ENCODE measurements at places on chromosomes 12 and 14. TPM values are rescaled to one million over a fixed set of nuclear protein-coding genes. Genes with fewer than 3 reads are reported as not detected.
A peak's percentile ranks its signal among the peaks of the same experiment; 100 is the strongest.

GRCh38 chr12:95411057-95411456, 62.9 kb upstream of the METAP2 start:
- H3K4me1 ChIP-seq = no peaks in the 10 kb centered on the region
- no peak overlapping the region for H3K27ac ChIP-seq
- no peak overlapping the region for H3K4me3 ChIP-seq
- H3K36me3 ChIP-seq = no peaks in the 10 kb centered on the region
- no peaks in the 10 kb centered on the region for H3K27me3 ChIP-seq
- no peak for DNase-seq

GRCh38 chr12:43763769-43764168, 5.0 kb downstream of the IRAK4 start:
- H3K27me3 ChIP-seq = no peaks in the 10 kb centered on the region
- H3K36me3 ChIP-seq = peaks cover 30% of the 10 kb centered on the region
- H3K4me3 ChIP-seq = no peak overlapping the region
- H3K4me1 ChIP-seq = peaks cover 38% of the 10 kb centered on the region
- no peak overlapping the region for H3K27ac ChIP-seq
- DNase-seq = no peak

- no peak overlapping the region for H3K4me3 ChIP-seq
- DNase-seq = no peak
- H3K27ac ChIP-seq = no peak overlapping the region
- H3K36me3 ChIP-seq = peaks cover 19% of the 10 kb centered on the region
- H3K27me3 ChIP-seq = no peaks in the 10 kb centered on the region
Observed at GRCh38 chr12:45243963-45244362, 28.1 kb downstream of the ANO6 start.

DNA sequence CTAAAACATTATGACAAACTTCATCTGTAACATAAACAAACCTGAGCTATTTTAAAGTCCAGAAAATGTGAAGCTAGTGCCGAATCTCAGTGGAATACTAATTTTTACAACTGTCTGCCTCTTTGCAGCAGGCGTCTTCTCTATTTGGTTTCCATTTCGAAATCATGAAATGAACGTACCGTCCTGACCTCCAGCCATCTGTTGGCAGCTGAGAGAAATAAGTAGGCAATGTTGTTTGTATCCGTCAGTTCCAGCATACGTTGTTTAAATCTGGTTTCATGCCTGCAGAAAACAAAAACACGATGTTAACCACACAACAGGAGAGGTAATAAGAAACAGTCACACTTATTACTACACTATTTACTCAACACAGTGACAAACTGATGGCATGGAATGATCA, 54.3 kb upstream of the KCNJ8 start:
- peaks cover 13% of the 10 kb centered on the region for H3K27me3 ChIP-seq
- H3K27ac ChIP-seq = no peak overlapping the region
- no peak for DNase-seq
- no peaks in the 10 kb centered on the region for H3K36me3 ChIP-seq
- no peaks in the 10 kb centered on the region for H3K4me1 ChIP-seq

DNA sequence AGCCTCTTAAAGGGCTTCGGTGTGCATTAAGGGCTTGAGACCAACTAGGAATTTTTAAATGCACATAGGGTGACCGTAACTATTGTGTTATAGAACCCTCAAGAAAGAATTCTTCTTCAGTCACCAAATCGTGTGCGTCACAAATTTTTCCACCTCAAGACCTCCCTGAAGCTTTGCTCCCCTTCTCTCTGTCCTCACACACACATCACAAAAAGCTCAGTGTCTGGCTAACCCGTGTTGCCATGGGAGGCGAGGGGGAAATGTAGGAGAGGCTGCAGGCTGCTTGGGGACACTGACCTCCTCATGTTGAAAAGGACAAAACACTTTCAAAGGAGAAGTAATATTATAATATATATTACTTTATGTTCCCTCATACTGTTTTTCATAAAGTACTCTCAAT, 10.6 kb downstream of the SSPN start:
- no peaks in the 10 kb centered on the region for H3K36me3 ChIP-seq
- H3K4me3 ChIP-seq = no peak overlapping the region
- H3K27me3 ChIP-seq = peaks cover 19% of the 10 kb centered on the region
- H3K27ac ChIP-seq = no peak overlapping the region
- no peaks in the 10 kb centered on the region for H3K4me1 ChIP-seq
- no peak for DNase-seq

DNA sequence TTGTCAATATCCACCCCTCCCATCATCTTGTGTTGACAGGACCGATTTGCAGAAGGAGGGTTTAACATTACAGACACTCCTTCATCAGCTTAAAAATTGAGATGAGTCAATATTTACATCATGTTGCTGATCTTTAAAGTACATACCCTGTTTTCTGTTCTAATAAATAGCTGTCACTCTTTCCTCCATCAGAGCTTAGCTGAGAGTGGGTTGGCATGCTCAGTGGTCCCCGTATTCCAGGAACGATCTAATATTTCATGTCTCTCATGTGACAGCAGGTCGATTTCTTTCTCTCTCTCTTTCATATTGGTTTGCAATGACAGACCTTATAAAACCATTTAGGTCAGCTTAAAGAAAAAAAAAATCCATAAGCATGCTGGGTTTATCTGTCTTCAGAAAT, 950.6 kb downstream of the GALC start:
- no peaks in the 10 kb centered on the region for H3K27me3 ChIP-seq
- H3K27ac ChIP-seq = no peak overlapping the region
- DNase-seq = no peak
- no peaks in the 10 kb centered on the region for H3K4me1 ChIP-seq
- H3K4me3 ChIP-seq = no peak overlapping the region

DNA sequence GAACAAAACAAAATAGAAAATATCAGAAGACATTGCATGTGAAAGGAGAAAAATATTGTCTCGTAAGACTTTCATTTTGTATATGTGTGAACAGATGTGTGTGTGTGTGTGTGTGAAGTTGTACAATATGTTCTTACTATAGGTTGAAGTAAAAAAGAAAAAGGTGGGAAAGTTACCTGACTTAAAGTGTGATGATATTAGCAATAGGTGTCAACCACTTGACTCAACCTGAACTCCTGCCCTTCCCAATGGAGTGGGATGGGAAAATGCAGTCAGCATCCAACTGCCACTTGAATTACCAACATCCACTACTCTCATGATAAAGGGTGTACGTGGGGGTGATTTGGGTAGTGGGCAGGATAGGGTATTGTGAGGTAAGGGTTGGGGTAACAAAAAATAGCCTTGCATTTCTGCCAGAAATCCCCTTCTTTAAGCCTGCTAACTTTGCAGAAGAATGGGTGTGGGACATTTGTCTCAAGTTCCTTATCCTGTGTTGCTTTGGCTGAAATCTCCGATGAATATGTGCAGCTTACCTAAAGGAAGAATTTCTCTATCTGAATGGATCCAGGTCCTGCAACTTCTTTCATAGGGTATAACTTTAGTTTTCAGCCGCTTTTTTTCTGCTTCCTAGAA, 181.6 kb downstream of the CHST11 start:
- no peak overlapping the region for H3K27ac ChIP-seq
- H3K36me3 ChIP-seq = peaks cover 11% of the 10 kb centered on the region
- DNase-seq = no peak
- H3K4me1 ChIP-seq = peaks cover 32% of the 10 kb centered on the region
- H3K4me3 ChIP-seq = no peak overlapping the region
- H3K27me3 ChIP-seq = no peaks in the 10 kb centered on the region

DNA sequence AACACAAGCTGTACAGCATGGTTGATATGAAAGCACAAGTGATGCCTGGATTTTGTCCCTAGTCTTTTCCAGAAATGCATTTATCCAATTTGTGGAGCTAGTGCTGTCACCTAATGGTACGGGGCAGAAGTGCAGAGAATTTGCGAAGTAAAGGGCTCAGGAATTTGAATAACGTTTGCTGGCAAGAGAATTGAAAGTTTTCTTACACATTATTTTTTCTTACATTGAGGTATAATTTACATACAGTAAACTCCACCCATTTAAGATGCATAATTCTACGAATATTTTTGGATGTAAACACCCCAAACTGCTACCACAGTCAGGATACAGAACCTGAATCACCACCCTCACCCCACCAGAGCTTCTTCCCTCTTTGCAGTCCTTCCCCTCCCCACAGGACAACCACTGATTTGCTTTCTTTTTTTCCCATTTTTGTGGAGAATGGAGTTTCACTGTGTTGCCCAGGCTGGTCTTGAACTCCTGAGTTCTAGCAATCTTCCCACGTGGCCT, 3.5 kb downstream of the AICDA start:
- no peak overlapping the region for H3K4me3 ChIP-seq
- peaks cover 11% of the 10 kb centered on the region for H3K4me1 ChIP-seq
- no peaks in the 10 kb centered on the region for H3K36me3 ChIP-seq
- peaks cover 15% of the 10 kb centered on the region for H3K27me3 ChIP-seq

GRCh38 chr14:87046960-87047359, 946.0 kb downstream of the GALC start:
- H3K27ac ChIP-seq = no peak overlapping the region
- no peaks in the 10 kb centered on the region for H3K36me3 ChIP-seq
- H3K4me1 ChIP-seq = no peaks in the 10 kb centered on the region
- no peaks in the 10 kb centered on the region for H3K27me3 ChIP-seq
- no peak for DNase-seq

GRCh38 chr12:108021141-108021540, 107.9 kb upstream of the WSCD2 start:
- peaks cover 10% of the 10 kb centered on the region for H3K27me3 ChIP-seq
- no peak overlapping the region for H3K27ac ChIP-seq
- no peaks in the 10 kb centered on the region for H3K36me3 ChIP-seq
- no peak overlapping the region for H3K4me3 ChIP-seq
- DNase-seq = no peak
- no peaks in the 10 kb centered on the region for H3K4me1 ChIP-seq

DNA sequence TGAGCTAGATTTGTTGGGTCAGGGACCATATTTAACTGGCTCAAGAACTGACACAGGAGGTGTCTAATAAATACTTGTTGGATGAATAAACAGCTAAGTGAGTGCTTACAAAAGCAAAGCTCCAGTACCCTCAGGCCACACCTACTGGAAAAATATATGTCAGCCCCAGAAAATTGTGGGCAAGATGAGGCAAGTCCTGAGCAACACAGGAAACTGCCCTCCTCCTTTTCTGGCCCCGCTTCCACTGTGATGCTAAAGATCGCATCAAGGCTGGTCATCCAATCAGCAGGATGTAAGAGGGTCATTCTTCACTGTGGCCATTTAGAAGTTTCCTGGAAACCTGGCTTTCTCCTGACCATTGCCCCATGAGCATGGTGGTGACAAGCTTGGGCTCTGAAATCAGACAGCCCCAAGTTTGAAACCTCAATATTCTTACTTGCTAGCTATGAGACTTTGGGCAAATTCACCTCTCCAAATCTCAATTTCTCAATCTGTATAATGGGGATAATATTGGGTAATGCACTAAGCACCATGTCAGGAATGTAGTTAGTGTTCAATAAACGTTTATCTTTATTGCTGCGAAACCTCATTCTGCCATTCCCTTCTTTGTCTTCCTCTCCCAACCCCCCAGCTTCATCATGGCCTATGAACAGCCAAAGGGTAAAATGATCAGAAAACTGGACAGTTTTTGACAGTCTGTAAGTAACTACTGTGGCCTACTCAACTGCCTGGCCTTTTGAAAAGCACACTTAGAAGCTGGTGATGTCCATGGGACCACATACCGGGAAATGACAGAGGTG, 139.3 kb upstream of the PZP start:
- no peak overlapping the region for H3K4me3 ChIP-seq
- H3K27ac ChIP-seq = peak overlapping the region; percentile 17
- peak; percentile 43 for DNase-seq
- H3K36me3 ChIP-seq = peaks cover 10% of the 10 kb centered on the region

GRCh38 chr12:57319678-57320469, 68.9 kb upstream of the STAC3 start:
- no peaks in the 10 kb centered on the region for H3K36me3 ChIP-seq
- H3K4me3 ChIP-seq = no peak overlapping the region
- DNase-seq = no peak
- H3K27ac ChIP-seq = no peak overlapping the region

The CCDC38 gene
- total RNA-seq = 0.21 TPM

The BDKRB2 gene
- total RNA-seq = not detected

The GPD1 gene
- 0.25 TPM for total RNA-seq

All from activated CD4-positive, alpha-beta T cell treated with anti-CD3 and anti-CD28 coated beads for 36 hours (primary cell).